ENCODE measurements at places on chromosomes 1 and 21.

DNA sequence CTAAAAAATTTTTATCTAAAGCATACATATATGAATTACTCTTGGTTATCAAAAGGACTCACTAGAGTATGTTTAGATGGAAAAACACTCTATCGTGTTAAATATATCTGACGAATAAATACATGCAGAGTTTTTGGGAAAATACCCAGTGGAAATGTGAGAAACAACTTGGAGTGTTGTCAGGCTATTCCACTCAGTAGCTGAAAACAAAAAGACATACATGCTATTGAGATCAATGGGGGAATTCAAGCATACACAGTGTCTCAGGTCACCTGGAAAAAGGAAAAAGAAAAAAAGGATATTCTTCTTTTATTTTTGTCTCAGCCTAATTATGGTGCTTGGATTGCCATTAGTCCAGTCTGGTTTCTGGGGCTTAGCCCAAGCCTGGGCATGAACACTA, 247.0 kb upstream of the LYPLAL1 start:
- no peak for DNase-seq

DNA sequence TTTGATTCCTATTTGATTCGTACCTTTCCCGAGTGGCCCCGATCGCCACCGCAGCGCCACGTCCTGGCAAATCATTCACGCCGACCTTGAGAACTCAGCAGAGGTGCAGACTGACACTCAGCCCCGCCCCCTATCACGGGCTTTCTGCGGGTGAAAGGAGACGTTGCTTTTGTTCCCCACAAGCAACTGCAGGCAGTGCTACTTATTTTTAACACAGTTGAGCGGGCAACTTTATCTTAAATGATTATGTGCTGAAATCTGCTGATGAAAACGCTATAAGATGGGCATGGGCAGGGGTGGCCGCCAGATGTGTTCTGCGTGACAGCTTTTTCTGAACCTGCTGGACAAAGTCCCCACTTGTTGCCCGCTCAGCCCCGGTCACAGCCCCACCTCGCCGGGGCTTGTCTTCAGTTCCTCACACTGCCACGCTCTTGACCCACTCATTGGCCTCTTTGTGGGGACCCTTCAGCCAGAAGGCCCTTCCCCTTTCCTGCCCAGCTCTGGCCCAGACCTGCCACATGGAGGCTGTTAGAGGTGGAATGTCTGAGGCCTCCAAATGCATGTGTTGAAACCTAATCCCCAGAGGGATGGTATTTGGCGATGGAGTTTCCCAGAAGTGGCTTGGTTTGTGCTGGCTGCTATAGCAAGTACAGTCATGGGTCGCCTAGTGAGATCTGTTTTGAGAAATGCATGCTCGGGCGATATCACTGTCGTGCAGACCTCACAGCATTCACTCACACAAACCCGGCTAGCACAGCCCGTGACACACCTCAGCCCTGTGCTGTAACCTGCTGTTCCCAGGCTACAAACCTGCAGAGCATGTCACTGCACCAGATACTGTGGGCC, 15.7 kb upstream of the PDXK start:
- peak; percentile 78 for DNase-seq

DNA sequence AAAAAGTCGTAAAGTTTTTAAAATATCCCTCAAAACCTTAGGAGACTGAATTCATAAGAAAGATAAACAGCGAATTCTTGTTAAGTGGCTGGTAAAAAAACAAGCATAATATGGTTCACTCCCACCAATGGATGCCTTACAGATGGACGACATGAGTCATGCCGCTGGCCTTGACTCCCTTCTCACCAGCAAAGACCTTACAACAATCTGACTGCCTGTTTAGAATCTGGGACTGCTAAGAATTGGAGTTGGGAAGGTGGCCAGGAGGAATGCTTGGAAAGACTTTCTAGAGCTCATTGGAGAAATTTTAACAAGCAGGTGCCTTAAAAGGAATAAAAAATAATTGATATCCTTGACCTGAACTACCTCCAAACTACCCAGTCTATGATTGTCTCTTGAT, 206.9 kb upstream of the FMN2 start:
- no peak for DNase-seq

DNA sequence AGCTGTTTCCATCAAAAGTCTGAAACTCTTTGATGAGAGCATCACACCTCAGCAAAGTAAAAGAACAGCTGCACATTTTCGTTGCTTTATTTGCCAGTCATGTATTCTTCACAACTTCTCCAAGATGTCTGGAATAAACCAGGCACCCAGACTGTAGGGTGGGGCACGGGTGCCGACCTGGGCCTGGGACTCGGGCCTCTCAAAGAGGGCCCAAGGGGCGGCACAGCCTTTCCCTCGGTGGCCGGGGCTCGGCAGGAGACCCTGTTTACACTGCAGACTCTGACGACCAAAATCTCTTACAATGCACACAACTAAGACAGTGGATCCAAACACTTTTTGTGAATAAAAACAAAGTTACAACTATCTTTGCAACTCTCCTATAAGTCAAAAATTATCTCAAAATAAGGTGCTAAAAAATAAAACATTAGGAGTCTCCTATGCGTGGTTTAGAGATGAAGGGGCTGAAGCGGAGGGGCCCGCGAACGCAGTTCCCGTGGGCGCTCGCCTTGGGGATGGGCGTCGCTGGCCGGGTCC, 696 bp downstream of the LSS start:
- DNase-seq = peak; percentile 69

DNA sequence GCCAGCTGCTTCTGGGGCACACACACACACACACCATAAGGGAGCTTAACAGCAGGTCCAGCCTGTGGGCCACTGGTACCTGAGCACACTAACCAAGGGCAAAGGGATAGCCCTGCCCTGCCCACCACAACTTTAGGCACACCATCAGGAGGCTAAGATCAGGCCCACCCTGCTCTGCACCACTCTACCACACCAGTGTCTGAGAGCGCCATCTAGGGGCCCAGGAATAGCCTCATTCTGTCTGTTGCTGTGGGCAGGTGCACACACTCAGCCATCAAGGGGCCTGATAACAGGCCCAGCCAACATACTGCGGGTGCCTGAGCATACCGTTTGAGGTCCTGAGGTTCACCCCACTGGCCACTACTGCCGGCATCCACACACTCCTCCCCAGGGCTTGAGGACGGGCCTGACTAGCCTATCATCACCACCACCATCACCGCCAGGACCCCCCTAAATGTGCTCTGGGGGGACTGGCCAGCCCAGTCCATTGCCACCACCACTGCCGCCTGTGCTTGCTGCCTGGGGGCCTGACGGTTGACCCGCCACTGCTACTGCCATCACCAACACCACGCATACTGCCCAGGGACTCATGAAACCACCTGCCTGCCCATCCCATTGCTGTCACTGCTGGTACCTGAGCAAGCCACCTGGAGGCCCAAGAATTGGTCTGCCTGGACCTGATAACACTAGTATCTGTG, 31.3 kb downstream of the NSL1 start:
- peak; percentile 83 for DNase-seq

- no peak for DNase-seq
Observed at GRCh38 chr1:64920941-64921589, 45.3 kb downstream of the JAK1 start.

DNA sequence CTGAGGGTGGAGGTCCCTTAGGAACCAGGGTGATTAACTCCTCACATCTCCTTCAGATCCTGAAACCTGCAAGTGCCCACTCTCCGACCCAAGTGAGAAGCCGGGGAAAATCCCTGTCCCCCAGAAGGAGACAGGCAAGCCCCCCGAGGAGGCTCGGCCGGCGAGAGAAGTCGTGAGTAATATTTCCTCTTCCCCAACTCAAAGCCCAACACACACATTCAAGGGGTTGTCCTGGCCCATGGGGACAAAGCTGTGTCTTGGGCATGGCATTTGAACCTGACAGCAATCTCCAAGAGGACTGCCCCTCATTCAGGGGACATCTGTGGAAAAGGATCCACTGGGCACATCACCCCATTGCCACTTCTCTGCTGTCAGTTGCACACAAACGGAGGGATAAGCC, 23.6 kb downstream of the VASH2 start:
- no peak for DNase-seq

- DNase-seq = no peak
Observed at GRCh38 chr1:243179720-243180119, 75.4 kb downstream of the CEP170 start.

DNA sequence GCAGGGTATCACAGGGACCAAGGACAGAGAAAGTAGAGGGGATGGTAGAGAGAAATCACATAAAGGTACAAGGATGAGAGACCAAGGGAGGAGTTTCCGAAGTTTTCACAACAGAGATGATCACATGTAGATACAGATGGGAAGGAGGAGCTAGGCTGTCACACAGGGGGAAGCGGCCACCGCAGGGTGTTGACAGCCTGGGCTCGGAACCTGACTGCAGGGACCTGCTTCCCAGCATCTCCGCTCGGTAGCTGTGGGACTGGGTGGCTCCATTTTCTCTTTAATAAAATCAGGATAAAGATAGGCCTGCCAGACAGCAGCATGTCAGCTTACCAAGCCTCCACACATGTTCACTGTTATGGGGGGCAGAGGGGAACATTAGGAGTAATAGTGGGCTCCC, 32.3 kb downstream of the CDCA8 start:
- DNase-seq = no peak

GRCh38 chr1:110021285-110021684, 13.1 kb upstream of the STRIP1 start:
- no peak for DNase-seq
